Retina (tissue), 1 donor: ENCODE measurements at places on chromosomes 5 and 9.

DNA sequence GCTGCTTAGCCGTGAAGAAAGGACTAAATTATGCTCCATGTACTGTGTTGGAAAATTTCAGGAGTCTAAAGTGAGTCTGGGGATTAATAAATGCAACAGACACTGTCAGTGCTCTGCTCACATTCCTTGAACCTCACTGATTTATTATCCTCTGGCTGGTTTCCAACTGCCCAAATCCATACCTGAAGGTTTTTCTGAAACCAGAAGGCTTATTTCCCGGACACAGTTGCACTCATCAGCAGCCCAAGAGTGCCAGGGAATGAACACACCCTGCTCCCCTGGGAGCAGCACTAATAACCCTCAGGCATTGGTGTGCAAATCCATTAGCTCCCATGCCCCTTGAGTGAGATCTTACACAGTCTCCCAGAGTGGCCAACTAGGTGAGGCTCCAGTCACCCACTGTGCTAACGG is 38.7 kb downstream of the F2R start:
- no peak for DNase-seq

- DNase-seq = no peak
These were observed 214.7 kb downstream of the GAS1 start for GRCh38 chr9:86732514-86733171.

DNA sequence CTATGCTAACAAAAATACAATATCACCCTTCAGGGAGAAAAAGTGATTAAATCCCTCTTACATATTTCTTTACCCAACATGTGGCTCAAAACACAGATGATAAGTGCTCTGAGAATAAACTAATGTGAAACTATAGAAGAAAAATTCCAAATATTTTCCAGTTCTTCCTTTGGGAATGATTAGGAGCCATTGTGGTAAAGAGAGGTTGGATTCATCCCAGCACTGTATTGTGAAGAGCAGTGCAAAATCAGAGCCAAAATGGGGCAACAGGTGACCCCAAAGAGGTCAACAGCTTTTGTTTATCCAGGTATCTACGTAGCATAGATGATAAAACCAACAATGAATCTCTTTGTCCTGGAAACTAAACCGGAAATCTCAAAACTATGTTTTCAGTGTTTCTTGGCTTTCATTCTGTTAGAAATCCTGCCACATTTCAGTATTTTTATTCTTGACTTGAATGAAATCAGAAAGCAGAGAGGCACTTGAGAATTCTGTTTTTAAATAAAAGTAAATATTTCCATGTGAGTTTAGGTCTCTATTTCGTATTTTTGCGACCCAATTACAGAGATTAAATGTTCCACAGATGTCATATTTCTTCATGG is 120.4 kb upstream of the FST start:
- DNase-seq = no peak

- no peak for DNase-seq
These were observed 79.3 kb downstream of the PPP2R2B start for GRCh38 chr5:146799231-146799630.

DNA sequence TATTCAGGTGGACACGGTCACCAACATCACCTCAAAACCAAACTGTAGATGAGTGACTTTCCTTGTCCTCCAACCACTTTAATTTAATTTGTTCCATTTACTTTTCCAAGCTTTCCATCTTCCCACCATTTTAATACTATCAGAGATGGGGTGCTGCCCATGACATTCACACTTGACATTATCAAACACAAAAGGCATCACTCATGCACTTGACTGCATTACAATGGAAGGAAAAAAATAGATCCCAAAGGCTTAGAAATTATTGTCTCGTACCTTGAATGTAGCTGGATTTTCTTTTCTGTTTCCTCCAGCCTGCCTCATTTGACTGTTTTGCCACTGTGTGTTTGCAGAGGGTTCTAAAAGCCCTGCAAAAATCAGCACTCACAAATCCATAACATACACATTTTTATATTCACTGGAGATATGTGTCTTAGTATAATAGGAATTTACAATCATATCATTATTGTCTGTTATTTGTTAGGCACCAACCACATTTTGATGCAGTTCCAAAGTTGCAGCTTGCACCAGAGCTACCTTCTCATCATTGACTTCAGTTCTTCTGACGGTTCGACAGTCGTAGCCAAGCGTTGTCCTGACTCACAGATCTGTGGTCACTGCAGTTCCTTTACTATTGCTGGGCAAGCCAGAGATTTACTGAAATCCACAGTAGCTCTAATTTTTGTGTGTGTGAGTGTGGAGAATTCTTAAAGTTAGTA is 712.3 kb upstream of the WWC1 start:
- DNase-seq = no peak

- DNase-seq = no peak
These were observed 40.3 kb upstream of the SVEP1 start for GRCh38 chr9:110619831-110620230.

GRCh38 chr5:6567835-6568234 is 65.0 kb downstream of the NSUN2 start:
- no peak for DNase-seq

DNA sequence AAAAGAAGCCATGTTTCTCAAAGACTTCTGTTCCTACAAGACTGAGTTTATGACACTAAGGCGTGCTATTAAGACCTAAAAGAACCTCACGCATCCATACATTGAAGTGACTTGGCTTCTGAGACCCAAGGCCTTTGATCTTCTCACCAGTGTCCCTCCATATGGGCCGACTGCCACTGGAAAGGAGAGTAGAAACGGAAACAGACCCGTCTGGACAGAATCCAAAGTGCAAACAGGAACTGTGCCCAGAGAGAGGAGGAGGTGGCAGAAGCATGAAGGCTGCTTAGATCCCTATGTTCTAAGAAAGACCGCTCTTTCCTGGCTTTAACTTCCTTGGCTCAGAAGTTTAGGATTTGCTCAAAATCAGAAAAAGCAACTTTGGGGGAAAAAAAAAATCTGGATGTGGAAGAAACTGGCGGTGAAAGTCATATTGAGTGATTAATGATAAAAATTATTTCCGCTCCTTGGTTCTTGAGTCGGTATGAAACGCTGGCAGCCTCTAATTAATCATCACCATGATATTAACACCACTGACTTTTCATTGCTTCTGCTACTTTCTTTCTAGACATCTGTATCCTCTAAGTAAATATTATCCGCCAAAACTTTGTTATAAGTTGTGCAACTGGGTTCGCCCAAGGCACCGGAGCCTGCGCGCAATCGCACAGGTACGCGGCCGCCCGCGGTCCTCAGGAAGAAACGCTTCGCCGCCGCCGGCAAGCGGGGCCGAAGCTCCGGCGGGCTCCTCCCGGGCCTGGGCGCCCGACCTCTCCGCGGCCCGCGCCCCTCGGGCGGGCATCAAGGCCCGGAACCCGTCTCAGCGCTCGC is 726 bp downstream of the DAP start:
- peak; percentile 63 for DNase-seq
